ENCODE measurements at places on chromosomes 5 and 9. TPM values are rescaled to one million over a fixed set of nuclear protein-coding genes. Genes with fewer than 3 reads are reported as not detected.
A peak's percentile ranks its signal among the peaks of the same experiment; 100 is the strongest.

ESM1 gene
- not detected for total RNA-seq

BNC2 gene
- total RNA-seq = 77.6 TPM

PDZD2 gene
- total RNA-seq = 79.5 TPM

- no peak for DNase-seq
- no peaks in the 10 kb centered on the region for H3K27me3 ChIP-seq
- H3K4me1 ChIP-seq = no peaks in the 10 kb centered on the region
- H3K4me3 ChIP-seq = no peak overlapping the region
- peak overlapping the region; percentile 37 for H3K27ac ChIP-seq
- no peaks in the 10 kb centered on the region for H3K36me3 ChIP-seq
These were observed 99.1 kb upstream of the SMC5 start for GRCh38 chr9:70159630-70160029.

DNA sequence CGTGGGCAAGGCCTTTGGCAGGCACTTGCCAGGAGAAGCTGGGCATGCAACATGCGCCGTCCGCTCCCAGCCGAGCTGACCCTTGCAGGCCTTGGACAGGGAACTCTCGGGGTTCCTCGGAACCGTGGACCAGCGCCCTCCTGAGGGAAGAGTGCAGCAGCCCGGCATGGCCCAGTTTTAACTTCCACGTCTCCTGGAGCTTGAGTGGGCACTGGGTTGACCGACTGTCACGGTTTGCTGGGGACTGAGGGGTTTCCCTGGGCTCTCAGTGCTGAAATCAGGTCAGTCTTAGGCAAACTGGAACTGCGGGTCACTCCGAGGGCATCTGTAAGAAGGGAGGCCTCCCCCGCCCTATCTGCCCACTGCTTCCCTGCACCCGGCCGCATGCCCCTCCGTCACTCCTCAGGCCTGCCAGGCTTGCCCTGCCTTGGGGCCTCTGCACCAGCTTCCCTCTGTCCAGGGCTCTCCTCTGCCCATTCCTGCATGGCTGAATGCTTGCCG lies 87.0 kb upstream of the PHYKPL start:
- no peaks in the 10 kb centered on the region for H3K36me3 ChIP-seq
- no peak for DNase-seq
- no peaks in the 10 kb centered on the region for H3K4me1 ChIP-seq
- H3K27me3 ChIP-seq = no peaks in the 10 kb centered on the region
- H3K4me3 ChIP-seq = no peak overlapping the region

DNA sequence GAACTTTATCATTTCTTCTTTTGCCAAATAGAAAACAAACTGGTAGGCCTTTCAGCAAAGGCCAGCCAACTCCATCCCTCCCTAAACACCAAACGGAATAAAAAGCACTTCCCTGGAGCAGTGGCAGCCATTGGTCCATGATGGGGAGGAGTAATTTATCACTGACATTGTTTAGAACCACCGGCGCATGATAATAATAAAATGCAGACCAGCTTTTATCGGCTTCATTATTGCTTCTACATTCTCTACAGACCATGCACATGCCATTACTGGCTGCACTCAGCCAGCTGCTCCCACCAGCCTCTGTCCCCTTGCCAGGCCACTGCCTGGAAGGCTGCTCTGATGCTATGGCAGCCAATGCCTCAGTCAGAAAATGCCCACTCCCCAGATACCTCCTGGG lies 45.9 kb downstream of the ABCA1 start:
- H3K4me1 ChIP-seq = peaks cover 6% of the 10 kb centered on the region
- no peak overlapping the region for H3K27ac ChIP-seq
- DNase-seq = no peak
- no peak overlapping the region for H3K4me3 ChIP-seq
- H3K36me3 ChIP-seq = peaks cover 51% of the 10 kb centered on the region

DNA sequence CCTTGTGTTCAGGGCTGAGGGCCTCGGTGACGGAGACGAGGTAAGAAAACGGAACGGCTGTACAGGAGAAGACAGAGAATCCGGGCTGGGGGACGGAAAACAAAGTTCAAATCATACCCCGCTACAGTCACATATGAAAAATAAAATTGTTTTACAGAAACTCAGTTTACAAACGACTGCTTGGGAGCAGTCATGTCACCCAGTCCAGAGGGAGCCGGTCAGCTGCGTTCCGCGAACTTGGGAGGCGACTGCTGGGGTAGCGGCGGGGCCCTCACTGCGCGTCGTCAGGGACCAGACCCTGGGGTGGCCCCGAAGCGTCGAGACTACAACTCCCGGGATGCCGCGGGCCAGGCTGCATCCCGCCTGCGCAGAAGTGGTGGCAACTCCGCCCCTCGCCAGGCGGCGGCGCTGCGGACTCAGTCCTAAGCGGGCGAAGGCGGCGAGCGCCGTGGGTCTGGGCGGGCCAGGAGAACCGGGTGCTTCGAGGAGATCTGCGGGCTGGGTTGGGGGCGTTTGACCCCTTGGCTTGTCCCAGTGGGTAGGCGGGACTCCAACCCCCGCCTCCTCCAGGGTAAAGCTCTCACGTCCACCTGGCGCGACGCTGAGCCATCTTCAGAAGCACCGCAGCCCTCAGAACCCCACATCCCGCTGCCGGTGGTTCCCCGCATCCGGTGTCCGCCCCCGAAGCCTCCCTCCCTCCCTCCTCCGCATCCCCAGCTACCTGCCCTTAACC lies 4.0 kb downstream of the SIT1 start:
- no peaks in the 10 kb centered on the region for H3K27me3 ChIP-seq
- no peaks in the 10 kb centered on the region for H3K4me1 ChIP-seq
- no peaks in the 10 kb centered on the region for H3K36me3 ChIP-seq
- H3K27ac ChIP-seq = peak overlapping the region; percentile 86
- peak; percentile 93 for DNase-seq
